ENCODE measurements at places on chromosomes 5 and 9.

DNA sequence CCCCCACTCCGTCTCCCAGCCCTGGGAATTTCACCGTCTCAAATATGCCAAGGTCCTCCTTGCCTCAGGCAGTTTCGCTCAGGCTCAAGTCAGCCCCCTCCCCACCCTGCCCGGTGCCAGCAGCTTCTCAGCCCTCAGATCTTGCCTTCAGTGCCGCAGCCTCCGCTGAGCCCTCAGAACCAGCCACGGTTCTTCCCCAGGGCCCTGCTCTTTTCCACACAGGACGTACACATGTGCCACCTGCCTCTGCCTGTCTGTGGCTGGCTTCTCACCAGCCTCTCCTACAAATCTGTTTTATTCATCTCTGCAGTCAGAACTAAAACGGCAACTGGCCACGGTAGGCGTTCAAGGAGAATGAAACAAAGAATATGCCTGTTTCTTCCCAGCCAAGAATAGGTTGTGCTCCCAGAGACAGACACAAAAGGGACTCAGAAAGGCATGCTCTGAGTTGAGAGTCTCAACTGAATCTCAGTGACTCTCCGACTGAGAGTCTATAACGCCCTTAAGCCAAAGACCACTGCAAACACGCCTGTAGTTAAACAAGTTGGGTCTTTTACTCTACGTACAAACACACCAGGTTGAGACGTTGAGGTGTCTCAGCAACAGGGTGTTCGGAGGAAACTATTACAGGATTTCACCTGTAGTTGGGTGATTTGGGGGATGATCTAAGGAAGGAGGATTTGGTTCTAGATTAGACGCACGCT lies 10.6 kb upstream of the GRIN1 start:
- DNase-seq: no peak

DNA sequence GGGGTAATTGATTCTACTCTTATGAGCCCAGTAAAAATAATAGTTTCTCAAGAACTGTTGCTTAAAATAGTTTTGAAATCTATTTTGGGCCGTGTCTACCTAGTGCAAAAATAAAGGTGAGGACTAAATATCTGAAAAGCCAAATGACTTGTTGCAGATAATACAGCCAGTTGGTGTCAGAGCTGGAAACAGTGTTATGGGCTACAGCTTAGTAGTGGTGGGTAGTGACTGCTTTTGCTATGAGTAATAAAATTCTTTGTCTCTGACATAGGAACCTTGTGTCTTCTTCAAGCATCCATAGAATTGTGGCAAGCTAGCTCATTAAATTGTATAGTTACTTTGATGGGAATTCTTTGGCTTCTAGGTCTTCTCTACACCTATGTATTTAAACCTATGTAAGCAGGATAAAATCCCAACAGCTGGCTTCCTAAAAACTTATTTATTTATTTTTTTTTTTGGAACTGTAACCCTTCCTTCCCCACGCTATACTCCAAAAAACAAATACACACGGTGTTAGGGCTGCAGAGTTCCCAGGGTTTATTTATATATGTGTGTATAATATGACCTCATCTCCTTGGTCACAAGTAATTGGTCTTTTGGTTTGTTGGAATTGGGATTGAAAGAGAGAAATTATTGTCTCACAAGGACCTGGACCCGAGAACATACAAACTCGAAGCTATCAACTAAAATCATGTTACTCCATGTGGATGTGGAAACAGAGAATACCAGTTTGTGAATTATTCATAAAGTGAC lies 138.0 kb downstream of the NUDT12 start:
- DNase-seq: no peak

DNA sequence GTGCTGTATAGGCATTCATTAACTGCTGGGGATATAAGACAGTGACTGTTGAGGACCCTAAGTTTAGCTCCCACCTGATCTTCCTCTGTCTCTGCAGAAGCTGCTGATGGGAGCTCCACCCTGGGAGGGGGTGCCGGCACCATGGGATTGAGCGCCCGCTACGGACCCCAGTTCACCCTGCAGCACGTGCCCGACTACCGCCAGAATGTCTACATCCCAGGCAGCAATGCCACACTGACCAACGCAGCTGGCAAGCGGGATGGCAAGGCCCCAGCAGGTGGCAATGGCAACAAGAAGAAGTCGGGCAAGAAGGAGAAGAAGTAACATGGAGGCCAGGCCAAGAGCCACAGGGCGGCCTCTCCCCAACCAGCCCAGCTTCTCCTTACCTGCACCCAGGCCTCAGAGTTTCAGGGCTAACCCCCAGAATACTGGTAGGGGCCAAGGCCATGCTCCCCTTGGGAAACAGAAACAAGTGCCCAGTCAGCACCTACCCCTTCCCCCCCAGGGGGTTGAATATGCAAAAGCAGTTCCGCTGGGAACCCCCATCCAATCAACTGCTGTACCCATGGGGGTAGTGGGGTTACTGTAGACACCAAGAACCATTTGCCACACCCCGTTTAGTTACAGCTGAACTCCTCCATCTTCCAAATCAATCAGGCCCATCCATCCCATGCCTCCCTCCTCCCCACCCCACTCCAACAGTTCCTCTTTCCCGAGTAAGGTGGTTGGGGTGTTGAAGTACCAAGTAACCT lies 22.1 kb downstream of the PCDHGC5 start:
- DNase-seq: no peak

GRCh38 chr5:36552651-36553393 lies 53.6 kb upstream of the SLC1A3 start:
- DNase-seq: no peak

GRCh38 chr5:129724647-129725046 lies 23.2 kb upstream of the MINAR2 start:
- DNase-seq: no peak

DNA sequence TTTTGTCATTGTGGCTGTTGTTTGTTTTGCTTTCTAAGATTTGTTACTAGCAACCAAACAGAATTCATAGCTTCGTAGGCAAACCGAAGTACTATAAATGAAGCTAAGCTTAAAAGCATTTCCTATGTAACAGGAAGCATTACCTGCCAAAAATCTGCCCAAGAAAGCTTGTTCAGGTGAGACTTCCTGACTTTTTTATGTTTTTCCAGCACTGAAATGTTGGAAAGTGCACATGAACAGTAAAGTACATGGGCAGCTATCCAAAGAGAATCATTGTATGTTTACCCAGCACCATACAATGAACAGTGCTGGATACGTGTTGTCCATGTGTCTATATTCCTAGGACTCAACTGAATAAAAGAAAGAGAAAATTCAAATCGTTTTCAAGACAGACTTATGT lies 247.1 kb downstream of the NFIB start:
- no peak for DNase-seq

DNA sequence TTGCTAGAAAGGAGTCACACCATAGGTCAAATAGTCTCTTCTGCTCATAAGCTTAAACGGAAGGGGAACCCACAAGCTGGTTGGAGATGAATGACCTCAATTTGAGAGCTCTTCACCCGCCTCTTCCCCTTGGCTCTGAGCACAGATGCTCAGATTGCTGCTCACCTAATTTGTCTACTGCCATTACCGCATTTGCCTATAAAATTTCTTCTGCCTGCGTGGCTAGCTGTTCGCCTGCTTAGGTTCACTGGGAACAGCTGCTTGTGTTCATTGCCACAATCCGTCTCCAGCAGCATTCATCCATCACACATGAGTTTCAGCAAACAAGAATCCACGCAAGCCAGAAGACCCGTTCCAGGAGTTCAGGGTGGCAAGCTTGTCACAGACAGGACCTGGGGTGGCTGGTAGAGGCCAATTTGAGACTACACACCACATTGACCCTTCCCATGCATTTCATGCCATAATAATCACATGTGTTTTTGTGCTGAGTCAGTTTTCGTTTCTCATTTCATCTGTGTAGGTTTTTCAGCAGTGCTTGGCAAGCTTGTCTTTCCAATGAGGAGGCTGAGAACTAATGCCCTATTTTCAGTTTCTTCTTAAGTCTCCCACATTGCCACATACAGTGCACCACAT lies 50.2 kb upstream of the DNAH5 start:
- DNase-seq: no peak

- no peak for DNase-seq
Observed at GRCh38 chr5:140591747-140592372, 27.2 kb downstream of the SLC35A4 start.

- peak; percentile 35 for DNase-seq
Observed at GRCh38 chr5:180868960-180869359, 7.9 kb upstream of the ZFP62 start.

DNA sequence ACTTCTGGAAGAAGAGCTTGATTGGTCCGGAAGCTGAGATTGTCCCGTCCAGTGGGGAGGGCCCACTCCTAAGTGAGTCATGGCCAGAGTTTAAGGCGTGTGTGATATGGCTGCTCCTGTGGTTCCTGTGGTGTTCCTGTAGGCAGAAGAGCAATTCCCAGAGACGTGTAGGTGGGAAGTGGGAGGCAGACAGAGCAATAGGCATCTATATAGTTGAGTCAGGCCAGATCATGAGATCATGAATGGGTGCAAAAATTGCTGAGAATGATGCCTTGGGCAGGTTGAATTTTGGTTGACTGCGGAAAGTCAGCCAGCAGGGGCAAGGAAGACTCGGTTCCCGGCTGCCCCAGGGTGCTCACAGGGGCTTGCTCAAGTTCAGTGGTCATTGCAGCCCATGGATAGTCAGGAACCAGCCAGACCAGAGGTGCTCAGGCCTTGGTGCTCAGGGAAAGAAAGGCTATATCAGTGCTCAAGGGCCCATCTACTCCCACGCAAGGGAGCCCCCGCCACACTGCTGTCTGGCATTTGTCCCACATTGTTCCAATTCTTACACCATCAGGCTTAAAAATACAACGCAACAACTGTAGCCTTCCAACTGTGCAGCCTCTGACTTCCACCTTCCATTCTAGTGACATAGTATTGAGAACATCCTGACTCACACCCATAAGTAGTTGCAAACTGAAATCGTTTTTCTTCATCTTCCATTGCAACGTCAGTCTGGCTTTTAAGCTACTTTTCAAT lies 21.0 kb upstream of the GSN start:
- DNase-seq: no peak
